T1000 (cell line): ENCODE measurements at places on chromosomes 3 and 15.

DNA sequence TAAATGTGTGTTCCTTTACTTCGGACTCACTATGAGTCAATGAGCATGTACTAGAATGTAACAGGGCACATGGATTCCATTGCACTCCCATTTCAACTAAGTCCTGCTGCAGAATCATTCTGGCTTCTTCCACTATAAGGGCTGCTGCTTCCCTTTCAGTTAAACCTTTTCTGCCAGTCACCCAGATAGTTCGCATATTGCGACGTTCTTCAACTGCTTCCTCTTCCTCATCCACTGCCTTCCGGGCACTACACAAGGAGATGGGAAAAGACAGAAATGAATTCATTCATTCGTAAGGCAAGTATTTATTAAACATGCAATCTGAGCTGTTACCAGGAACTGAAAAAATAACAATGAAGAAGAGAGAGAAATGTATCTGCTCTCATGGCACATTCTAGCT is 55.6 kb downstream of the POLQ start:
- no peak for DNase-seq

GRCh38 chr3:40254891-40255290 is 54.6 kb upstream of the EIF1B start:
- no peak for DNase-seq

DNA sequence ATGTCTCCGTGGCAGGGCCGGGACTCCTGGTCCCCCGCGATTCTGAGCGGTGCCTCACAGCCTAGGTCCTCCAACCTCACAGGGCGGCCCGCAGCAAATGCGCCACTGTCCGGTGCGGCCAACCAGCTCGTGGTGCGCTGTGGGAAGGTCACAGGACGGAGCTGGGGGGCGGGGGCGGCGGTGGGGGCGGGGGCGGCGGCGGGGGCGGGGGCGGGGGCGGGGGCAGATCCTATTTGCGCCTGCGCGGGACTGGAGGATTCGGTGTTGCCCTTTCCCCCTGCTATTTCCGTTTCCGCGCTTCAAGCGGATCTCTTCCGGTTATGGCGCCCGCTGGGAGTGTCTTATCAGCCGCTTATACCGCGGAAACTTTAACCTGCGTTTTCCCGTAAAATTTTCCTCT is 106.7 kb upstream of the SNRPN start:
- no peak for DNase-seq

- no peak for DNase-seq
These were observed 350.1 kb upstream of the AZI2 start for GRCh38 chr3:28698706-28699105.

DNA sequence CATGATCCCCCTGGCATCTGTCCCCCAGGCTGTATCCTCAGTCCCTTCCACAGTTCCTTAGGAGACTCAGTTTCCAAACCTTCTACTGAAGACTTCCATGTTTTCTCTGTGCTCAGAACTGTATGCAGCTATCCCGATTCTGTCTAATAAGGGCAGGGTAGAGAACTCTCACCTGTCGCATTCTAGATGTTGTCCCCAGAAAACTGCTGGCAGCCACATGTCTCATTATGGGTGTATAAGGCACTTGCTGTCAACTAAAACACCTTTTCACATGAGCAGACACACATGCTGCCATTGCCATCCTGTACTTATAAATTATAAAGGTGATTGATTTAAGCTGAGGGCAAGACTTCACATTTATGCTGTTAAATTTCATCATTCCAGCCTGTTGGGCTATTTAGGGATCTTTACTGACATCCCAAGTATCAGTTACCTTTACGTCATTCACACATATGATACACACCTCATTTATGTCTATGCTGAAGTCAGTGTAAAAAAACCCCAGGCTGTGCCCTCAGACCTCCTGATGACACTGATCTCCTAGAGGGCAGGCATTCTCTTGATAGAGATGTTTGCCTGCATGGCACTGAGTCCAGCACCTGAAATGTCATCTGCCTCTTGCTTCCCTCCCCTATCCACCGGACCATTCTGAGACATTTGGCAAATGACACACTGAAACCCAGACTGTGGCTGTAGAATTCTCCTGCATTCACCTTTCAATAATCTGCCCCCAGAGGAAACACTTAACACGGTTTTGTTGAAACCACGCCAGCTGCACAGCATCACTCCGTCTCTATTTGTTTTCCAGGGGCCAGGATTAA is 35.8 kb downstream of the BTD start:
- no peak for DNase-seq

DNA sequence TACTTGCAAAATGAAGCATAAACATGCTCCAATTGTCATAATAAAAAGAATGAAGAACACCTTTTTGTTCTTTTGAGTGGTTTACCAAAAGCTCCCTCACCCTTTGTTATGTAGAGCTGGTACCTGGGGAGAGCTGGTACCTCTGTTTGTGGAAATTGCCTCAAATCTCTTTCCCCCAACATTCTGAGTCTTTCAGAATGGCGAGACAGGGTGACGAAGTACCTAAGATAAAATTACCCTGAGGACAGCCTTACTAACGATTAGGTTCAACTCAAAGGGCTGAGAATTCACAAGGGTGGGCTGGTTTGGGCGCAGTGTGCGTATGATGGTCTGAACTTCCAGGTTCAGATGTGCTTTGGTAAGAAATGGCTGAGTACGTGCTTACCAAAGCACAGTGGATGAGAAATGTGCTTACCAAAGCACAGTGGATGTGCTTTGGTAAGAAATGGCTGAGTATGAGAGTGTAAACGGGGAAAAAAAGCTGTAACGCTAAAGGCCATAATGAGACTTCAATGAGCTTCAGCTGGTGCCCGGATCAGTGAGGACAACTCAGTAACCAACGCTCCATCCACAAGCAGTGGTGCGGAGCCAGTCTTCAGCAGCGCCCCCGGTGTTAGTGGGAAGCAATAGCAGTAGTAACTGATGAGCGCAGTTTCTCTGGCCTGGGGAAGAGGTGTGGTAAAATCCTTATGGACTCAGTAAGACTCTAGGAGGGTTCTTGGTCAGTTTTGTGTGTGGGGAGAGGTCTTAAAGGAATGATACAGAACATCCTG is 72.3 kb upstream of the LRIG1 start:
- DNase-seq, result no peak

DNA sequence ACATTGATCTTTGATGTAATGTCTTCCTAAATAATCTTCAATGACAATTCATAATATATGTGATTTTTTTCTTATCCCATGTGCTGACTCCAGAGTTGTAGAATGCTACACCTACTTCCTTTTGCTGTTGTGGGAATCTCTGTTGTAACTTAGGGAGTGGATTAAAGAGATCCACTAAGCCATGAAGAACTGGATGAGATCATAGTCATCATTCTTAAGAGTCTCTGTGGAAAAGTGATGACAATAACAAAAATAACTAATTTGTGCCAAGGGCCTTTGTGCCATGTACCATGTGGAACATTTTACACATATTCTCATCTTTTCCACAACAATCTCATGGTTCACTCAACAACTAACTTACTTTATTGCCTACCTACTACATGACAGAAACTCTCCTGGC is 162.9 kb upstream of the PDZRN3 start:
- DNase-seq, result no peak

GRCh38 chr15:36407647-36408046 is 171.8 kb upstream of the CDIN1 start:
- DNase-seq, result peak; percentile 33

DNA sequence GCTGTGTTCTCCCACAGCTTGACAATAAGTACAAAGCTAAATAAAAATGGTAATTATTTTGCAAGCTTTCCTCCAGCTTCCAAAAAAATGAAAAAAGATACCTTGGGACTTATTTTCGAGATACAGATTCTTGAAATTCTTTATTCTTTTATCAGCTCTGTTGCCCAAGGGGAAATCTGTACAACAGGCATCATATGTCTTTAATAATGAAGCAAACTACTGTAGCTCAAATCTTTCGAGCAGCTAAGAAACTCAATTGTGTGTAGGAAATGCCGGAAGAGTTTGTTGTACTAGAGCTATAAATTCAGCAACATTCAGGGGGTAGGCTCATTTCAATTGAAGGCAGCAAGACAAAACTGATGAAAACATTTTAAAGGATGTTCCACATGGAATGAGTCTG is 297.7 kb downstream of the GBE1 start:
- DNase-seq, result no peak

- no peak for DNase-seq
These were observed 132.1 kb downstream of the FEZF2 start for GRCh38 chr3:62241279-62241678.

GRCh38 chr3:10437995-10438901 is 67.1 kb downstream of the ATP2B2 start:
- no peak for DNase-seq

DNA sequence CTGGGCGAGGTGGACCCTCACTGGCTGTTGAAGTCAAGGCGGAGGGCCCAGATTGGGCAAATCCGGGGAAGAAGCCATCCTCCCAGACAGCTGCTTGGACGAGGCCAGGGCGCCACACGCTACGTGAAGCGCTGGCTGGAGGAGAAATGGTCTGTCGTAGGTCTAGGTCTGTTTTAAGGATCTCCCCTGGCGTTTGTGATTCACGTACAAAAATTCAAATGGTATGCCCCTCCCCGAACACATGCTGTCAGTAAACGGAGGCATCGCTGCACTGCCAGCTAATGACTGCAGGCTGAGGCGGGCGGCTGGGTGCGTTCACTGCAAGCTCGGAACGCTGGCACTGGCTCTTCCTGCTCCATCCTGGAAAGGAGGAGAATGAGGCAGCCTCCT is 69.9 kb downstream of the EPHB3 start:
- no peak for DNase-seq
